ENCODE measurements at places on chromosomes 16 and 17. TPM values are rescaled to one million over a fixed set of nuclear protein-coding genes. Genes with fewer than 3 reads are reported as not detected.
A peak's percentile ranks its signal among the peaks of the same experiment; 100 is the strongest.

SRRM2 gene
- 113 TPM for polyA plus RNA-seq

GNG13 gene
- not detected for polyA plus RNA-seq

SLFN12L gene
- 28.8 TPM for polyA plus RNA-seq

GRCh38 chr17:66957951-66958579 is 6.4 kb upstream of the CACNG4 start:
- peaks cover 6% of the 10 kb centered on the region for H3K27me3 ChIP-seq
- no peak for DNase-seq
- H3K4me1 ChIP-seq: no peaks in the 10 kb centered on the region
- no peak overlapping the region for H3K27ac ChIP-seq
- H3K36me3 ChIP-seq: no peaks in the 10 kb centered on the region
- H3K4me3 ChIP-seq: no peak overlapping the region

- peak; percentile 85 for DNase-seq
- peaks cover 28% of the 10 kb centered on the region for H3K4me1 ChIP-seq
- H3K4me3 ChIP-seq: peak overlapping the region; percentile 77
Observed at GRCh38 chr16:68005786-68006286, 6.6 kb upstream of the DPEP2 start.

DNA sequence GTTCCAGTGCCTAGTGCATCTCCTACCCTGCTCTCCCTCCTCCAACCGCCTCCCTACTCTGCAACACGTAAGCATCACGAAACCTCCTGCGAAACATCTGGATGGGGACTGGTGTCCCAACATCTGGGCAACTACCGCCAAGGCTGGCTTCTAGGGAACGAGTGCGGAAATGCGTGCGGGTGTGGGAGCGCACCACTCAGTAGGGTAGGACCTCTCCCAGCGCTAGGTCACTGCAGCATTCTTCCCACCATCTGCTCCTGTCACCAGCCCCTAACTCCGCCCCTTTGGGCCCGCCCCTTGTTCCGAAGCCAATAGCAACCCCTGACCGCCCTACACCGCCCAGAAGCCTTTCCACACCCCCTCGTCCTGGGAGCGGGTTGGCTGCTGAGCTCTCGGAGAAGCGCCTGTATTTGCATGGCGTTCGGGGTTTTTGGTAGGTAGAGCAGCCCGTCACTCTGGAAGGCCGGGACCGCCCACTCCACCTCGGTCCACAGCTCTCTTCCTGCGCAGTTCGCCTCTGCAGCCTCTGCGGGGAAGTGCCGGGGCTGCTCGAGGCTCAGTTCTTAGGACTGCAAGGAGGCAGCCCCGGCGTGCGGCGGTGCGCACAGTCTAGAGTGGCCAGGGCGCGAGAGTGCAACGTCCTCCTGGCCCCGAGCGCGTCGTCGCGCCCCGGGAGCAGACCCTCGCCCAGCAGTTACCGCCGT is at the start of gene HS3ST3B1:
TSS of gene HS3ST3B1 (plus strand) at position 507 of the 704 bp plus-strand sequence. CDS start 438 bp downstream, outside the sequence.
- peak within 1 kb of the TSS; percentile 97 for H3K4me3 ChIP-seq
- H3K4me1 ChIP-seq: peaks cover 74% of the 10 kb centered on the region
- peaks cover 7% of the 10 kb centered on the region for H3K36me3 ChIP-seq
- DNase-seq: peak; percentile 100

- peaks cover 21% of the 10 kb centered on the region for H3K4me1 ChIP-seq
- H3K4me3 ChIP-seq: peak overlapping the region; percentile 44
- H3K36me3 ChIP-seq: no peaks in the 10 kb centered on the region
- DNase-seq: no peak
Observed at GRCh38 chr17:3666516-3666915, 1.9 kb downstream of the TAX1BP3 start.

DNA sequence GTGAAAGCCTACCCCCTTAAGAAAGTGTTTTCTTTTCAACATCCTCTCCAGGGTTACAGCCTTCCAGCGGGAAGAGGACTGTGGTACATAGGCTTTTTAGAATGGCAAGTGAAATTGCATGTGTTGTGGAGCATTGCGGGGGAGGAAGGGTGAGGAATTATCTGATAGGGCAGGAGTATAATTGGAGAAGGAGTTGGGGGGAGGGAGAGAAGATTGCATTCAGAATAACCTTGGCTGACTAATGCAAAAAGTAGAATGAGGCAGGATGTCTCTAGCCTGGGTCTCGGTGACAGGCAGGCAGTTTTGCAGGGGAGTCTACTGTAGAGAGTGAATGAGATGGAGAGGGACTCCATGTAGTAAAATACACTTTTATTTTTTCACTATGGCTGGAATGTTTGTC is 2.4 kb upstream of the CDH8 start:
- peaks cover 8% of the 10 kb centered on the region for H3K27me3 ChIP-seq
- no peak for DNase-seq
- no peaks in the 10 kb centered on the region for H3K4me1 ChIP-seq
- no peak overlapping the region for H3K4me3 ChIP-seq
- H3K36me3 ChIP-seq: no peaks in the 10 kb centered on the region
- no peak overlapping the region for H3K27ac ChIP-seq

DNA sequence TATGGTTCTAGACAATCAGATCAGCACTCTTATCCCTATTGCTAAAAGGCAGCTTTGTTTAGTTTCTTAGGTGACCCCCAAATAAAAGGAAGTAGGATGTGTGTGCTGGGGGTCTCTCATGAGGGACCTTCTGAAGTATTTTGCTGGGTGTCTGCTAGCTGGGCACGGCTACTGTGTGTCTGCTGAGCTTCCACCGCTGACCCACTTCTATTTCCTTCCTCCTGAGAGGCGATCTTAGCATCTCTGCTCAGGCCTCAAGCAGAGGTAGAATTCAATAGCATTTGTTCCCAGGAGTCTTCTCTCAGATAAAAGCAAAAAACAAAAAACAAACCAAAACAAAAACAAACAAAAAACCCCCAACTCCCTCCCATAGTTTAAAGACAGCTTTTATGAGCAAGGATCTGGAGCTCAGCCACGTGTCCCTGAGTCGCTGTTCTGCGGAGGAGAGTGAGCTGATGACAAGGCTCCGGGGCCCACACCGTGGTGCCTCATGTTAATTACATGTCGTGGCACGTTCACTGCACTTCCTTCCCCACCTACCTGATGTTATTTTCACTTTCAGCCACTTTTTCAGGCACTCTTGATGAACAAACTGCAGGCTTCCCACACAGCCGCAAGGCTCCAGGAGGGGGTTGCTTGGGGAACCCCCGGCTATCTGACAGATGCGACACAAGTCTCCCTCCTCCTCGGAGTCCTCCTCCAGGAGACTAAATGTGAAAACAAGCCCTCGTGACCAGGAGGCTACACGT is 83.5 kb downstream of the MARCHF10 start:
- no peaks in the 10 kb centered on the region for H3K27me3 ChIP-seq
- peak overlapping the region; percentile 96 for H3K27ac ChIP-seq
- H3K4me1 ChIP-seq: peaks cover 52% of the 10 kb centered on the region
- peak; percentile 79 for DNase-seq
- peak overlapping the region; percentile 89 for H3K4me3 ChIP-seq
